ENCODE measurements at places on chromosomes 4 and X.

- DNase-seq, result no peak
Measured at GRCh38 chr4:102139932-102140331, 205.3 kb downstream of the SLC39A8 start.

- no peak for DNase-seq
Measured at GRCh38 chr4:90099812-90100211, 27.4 kb upstream of the CCSER1 start.

DNA sequence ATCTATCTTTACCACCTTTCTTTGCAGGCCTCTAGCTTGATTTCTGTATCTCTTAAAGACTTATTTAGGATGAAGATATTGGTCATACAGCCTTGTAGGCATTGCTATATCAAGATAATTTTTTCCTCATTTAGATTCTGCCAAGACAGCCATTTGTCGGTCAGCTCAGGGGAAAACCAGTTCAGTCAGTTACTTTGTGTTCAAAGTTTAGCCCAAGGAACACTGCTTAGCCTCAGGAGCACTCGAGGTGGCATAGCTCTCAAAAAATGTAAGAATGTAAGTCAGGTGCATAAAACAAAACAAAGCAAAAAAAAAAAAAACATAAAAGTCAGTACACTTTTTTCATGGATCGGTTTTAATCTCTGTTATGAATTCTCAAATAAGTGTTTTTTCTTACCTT, 43.4 kb downstream of the NRK start:
- DNase-seq, result no peak

- DNase-seq, result no peak
Measured at GRCh38 chrX:20218836-20219505, 47.7 kb downstream of the RPS6KA3 start.

DNA sequence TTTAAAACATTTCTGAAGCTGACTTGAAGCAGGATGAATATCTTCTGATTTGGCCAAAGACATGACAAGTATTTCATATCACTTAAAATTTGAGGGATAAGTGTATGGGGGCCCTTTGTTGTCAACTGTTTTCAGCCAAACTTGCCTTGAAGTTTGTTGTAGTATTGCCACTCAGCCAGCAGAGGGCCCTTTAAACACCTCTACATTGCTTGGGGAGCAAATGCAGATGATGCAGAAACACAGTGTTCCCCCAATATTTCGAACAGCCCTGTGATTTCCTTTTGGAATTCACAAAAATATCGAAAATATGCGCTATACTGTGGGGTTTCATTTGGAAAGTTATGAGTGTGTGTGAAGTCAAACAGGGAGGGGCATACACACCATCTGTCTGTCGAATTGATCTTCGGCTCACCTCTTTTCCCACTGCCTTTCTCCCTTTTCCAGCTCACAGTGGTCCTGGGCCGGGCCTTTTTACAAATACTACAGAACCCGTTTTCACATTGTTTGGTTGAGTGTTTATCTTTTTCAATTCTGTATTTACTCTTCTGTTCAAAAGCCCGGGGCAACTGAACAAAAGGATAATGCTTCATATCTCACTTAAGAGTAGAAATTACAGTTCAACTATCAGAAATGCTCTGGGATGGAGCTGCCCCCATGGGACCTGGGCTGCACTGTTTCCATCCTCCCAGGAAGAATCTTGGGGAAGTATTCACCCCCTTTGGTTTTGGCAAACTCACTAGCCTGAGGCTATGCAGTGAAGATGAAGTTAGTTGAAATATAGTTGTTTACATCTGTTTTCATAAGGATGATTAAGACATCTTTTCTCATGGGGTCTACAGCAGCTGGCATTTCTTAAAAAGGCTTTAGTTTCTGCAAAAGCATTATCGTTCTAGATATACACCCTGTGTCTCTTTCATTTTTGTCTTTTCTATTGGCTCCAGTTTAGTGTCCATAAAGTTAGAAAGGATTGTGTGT, 137.6 kb downstream of the EGF start:
- peak; percentile 49 for DNase-seq

- DNase-seq, result no peak
Measured at GRCh38 chrX:154036513-154036912, 16.8 kb upstream of the IRAK1 start.

- DNase-seq, result no peak
Measured at GRCh38 chr4:8854016-8854415, 17.6 kb downstream of the HMX1 start.

DNA sequence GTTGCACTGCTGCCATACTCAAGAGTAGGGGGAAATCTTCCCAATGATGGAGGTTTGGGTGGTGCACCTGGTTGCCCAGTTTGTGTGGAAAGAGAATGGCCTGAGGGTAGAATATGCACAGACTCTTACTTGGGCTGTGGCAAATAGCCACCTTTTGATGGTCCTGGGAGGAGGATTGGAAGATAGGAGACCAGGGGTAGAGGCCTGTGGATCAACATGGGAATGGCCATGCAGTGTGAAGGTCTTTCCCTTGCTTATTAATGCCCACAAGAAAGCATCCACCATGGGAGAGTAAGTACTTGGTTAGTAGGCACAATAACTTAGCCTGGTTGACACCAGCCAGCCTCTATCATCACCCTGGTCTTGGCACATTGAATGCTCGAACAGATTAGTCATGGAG, 156.8 kb upstream of the LEF1 start:
- no peak for DNase-seq

- DNase-seq, result peak; percentile 9
Measured at GRCh38 chrX:48648336-48648751, 35.3 kb upstream of the WAS start.

- DNase-seq, result no peak
Measured at GRCh38 chrX:49850028-49850427, 20.9 kb downstream of the PAGE4 start.

GRCh38 chrX:989959-990510, 222.4 kb downstream of the CRLF2 start:
- DNase-seq, result no peak

GRCh38 chrX:87409113-87409841, 108.3 kb upstream of the KLHL4 start:
- DNase-seq, result no peak

GRCh38 chr4:70874268-70875156, 27.7 kb upstream of the MOB1B start:
- DNase-seq, result no peak

- DNase-seq, result no peak
Measured at GRCh38 chr4:70754990-70755688, 33.4 kb downstream of the RUFY3 start.

GRCh38 chr4:1170156-1170975, 2.0 kb downstream of the SPON2 start:
- DNase-seq, result no peak

- DNase-seq, result no peak
Measured at GRCh38 chr4:56704089-56704871, 23.2 kb upstream of the HOPX start.

- no peak for DNase-seq
Measured at GRCh38 chrX:153158319-153158718, 20.8 kb upstream of the MAGEA1 start.

GRCh38 chr4:80989921-80990544, 40.5 kb upstream of the BMP3 start:
- DNase-seq, result no peak

DNA sequence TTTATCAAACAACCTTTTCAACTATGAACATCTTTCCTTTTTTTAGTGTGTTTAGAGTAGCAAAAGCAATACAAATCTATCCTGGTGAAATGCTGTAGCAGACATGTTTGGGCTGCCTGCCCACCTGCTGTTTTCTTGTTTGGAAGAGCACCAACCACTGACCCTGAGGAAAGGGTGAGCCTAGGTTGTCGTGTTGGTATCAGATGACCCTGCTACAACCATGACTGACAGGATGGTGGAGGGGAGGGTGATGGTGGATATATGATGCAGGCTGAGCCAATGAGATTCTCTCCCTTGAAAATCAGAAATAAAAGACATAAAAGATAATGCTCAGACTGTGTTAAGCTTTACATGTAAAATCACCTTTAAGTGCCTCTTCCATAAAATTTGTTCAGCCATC, 201.2 kb downstream of the NPNT start:
- no peak for DNase-seq

DNA sequence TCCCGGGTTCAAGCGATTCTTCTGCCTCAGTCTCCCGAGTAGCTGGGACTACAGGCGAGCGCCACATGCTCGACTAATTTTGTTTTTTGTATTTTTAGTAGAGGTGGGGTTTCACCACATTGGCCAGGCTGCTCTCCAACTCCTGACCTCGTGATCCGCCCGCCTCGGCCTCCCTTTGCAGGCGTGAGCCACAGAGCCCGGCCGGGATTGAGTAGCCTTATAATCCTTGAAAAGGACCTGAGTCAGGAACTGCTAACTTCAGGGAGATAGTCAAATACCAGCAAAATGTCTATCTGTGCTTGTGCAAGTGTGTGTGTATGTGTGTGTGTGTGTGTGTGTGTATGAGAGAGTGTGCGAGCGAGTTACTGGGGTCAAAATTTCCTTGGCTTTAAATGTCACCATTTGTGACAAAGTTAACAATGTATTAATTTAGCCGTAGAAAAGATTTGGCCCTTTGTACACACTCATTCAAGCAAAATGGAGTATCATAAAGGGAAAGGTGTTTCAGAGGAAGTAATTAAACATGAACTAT, 1.8 kb upstream of the KDM6A start:
- no peak for DNase-seq

GRCh38 chrX:1427756-1428155, 25.0 kb downstream of the ASMTL start:
- DNase-seq, result no peak

DNA sequence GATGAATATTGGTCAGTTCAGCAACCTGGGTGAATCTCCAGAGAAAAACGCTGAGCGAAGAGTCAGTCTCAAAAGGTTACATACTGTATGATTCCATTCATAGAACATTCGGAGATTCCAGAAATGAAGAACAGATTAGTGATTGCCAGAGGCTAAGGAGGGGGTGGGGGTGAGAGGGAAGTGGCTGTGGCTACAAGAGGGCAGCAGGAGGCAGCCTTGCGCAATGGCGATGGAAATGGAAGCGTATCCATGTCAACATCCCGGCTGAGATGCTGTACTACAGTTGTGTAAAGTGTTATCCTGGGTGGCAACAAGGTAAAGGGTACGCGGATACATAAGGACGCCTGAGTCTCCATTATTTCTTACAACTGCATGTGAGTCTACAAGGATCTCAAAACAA, 18.0 kb downstream of the LYAR start:
- no peak for DNase-seq

GRCh38 chr4:76058302-76058701, 16.2 kb upstream of the ART3 start:
- DNase-seq, result no peak

- no peak for DNase-seq
Measured at GRCh38 chr4:152795891-152796290, 16.1 kb downstream of the ARFIP1 start.

DNA sequence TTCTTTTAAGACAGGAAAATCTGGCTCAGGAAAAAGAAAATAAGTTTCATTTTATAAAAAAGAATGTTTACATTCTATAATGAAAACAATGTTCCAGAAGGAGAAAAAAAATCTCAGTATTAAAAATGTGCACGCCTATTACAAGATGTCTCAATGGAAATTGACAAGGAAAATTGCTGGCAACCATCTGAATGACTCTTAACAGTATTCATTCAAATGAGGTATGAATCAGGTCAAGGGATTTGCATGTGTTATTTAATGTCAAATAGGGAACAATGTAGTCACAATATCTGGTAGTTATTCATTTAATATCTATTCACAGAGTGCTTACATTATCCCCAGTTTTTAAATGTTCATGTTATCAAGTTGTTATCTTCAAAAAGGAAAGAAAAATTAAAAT, 208.4 kb upstream of the TRAM1L1 start:
- DNase-seq, result no peak

DNA sequence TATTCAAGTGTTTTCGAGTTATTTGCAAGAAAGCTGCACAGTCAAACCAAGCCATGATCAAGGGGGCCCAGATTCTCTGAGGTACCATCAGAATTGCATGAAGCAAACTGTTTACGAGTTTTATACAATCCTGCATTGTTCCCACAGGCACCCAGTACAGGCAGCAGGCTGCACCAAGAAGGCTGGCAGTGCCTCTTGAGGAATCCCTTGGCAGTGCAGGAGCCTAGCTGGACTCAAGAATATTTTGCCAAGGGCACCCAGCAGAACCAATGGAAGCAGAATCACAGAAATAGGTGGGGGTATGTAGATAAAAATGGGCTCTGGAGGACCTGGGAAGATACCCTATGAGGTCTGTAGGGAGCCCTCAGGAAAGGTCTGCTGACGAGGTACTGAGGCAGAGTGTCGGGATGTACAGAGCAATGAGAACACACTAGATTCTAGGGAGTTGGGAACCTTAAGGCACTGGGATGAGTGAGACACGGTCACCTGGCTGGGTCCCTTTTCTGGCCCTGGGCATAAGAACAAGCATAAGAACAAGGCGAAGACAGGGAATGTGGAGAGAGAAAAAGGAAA, 2.5 kb upstream of the PLP1 start:
- no peak for DNase-seq

- no peak for DNase-seq
Measured at GRCh38 chrX:64338296-64338695, 57.0 kb downstream of the MTMR8 start.

- DNase-seq, result no peak
Measured at GRCh38 chr4:125231661-125232060, 83.1 kb upstream of the FAT4 start.

DNA sequence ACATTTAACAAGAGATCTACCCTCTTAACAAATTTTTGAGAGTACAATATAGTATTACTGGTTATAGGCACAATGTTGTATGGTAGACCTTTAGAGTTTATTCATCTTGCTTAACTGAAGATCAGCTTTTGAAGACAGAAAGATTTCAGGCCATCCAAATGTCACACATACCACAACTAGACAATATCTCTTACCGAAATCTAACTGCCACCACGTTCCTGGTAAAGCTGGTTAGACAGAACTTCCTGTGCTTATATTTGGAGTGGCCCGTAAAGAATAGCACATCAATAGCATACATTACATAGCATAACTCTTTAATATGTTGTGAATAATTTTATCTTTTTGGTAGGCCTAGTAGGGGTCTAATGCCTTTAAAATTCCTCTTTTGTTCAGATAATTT, 29.8 kb upstream of the ARHGEF6 start:
- no peak for DNase-seq

DNA sequence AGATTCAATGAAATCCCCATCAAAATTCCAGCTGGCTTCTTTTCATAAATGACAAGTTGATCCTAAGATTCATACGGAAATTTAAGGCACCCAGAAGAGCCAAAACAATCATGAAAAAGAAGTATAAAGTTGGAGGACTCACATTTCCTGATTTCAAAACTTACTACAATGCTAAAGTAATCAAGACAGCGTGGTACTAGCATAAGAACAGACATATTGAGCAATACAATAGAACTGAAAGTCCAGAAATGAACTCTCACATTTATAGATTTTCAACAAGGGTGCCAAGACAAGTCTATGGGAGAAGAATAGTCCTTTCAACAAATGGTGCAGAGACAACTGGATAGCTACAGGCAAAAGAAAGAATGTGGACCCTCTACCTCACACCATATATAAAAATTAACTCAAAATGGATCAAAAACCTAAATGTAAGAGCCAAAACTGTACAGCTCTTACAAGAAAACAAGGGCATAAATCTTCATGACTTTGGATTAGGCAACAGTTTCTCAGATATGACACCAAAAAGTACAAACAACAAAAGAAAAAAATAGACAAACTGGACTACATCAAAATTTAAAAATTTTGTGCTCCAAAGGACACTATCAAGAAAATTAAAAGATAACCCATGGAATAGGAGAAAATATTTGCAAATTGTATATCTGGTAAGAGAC, 28.5 kb downstream of the SASH3 start:
- DNase-seq, result no peak

GRCh38 chrX:50068285-50068563, 132.6 kb downstream of the AKAP4 start:
- no peak for DNase-seq

All from activated naive CD8-positive, alpha-beta T cell treated with anti-CD3 and anti-CD28 coated beads, Interleukin-2, amount 50 U/mL, for 24 hours (primary cell).